Kasumi-1 (cell line): ENCODE measurements at places on chromosomes 7 and 10.
A peak's percentile ranks its signal among the peaks of the same experiment; 100 is the strongest.

GRCh38 chr7:132614428-132615318 lies 38.4 kb upstream of the PLXNA4 start:
- DNase-seq, result peak; percentile 85

DNA sequence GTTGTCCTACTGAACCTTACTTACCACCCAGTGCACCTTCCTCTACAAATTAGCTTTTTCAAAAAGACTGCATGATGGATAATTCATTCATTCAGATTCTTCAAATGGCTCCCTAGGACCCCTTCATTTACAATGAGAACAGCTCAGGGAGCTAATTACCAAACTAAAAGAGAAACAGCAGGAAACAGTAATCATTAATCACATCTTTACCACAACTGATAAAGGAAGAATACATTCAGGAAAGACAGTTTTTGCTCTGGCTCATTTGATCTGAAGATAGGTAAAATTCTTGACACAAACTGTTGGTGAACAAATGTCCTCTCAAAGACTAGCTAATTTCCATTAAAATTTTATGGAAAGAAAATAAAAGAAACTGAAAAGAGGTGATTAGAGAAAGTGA lies 1652.7 kb upstream of the LRRTM3 start:
- no peak for DNase-seq

DNA sequence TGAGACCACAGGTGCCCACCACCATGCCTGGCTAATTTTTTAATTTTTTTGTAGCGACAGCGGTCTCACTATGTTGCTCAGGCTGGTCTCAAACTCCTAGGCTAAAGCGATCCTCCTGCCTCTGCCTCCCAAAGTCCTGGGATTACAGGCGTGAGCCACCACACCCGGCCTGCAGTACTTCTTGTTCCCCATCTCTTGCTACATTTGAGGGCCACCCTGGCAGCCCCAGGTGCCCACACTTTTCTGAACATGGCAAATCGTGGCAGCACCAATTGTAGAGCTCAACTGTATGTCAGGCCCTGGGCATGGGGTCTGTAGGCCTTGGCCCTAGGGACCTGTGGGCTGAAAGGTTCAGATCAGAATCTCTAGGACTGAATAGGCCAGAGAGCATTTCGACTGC lies 25.1 kb upstream of the LIMK1 start:
- DNase-seq, result no peak

- DNase-seq, result no peak
These were observed 1.9 kb downstream of the VWC2 start for GRCh38 chr7:49775065-49775948.

DNA sequence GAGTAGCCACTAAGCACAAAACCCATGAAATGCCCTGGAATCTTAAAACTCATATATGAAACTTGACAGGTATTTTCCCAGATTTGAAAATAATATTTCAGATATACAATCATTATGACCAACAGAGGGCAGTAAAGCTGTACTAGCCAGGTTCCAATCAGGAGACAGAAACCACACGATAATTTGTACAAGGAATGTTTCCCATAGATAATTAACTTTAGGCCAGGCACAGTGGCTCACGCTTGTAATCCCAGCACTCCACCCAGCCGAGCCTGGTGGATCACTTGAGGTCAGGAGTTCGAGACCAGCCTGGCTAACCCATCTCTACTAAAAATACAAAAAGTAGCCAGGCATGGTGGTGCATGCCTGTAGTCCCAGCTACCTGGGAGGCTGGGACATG lies 31.0 kb upstream of the NUB1 start:
- DNase-seq, result peak; percentile 38

GRCh38 chr10:28853195-28853594 lies 175.9 kb downstream of the BAMBI start:
- DNase-seq, result no peak

DNA sequence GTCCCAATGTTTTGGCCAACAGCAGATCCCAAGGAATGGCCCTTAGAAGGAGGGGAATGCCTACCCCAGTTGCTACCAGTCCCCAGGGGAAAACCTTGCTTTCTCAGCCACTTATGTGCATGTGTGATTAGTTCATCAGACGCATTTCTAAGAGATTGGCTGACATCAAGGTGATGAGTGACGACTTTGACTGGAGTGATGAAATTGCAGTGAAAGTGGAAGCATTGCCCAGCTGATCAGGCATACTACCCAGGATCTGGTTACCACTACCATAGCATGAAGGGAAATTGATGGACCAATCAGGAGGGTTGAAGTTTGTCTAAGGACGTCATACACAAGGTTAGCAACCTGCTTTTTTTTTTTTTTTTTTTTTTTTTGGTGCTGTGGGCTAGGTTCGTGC lies 90.3 kb upstream of the ELMO1 start:
- DNase-seq, result no peak

GRCh38 chr7:116862951-116863670 lies 724 bp downstream of the CAPZA2 start:
- peak; percentile 46 for DNase-seq

- DNase-seq, result no peak
These were observed 308.0 kb downstream of the EXOC4 start for GRCh38 chr7:133560900-133561299.

- no peak for DNase-seq
These were observed 506.7 kb downstream of the DNAJB6 start for GRCh38 chr7:157843336-157844140.

DNA sequence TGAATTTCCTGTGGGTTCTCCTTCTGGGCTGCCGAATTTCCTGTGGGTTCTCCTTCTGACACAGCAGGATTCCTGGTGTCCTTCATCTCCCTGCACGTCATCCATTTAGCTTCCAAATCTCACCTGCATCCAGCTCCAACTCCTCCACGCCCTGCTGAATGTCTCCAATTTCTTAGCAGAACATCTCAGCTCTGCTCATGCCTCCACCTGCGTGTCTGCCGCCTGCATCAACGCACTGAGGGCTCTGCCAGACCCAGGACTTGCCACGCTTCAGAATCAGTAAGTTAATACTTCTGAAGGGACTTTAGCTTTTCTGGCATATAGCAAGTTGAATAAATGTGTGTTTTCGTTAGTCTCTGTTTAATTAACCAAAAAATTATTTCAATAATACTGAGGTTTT lies 31.1 kb upstream of the VIPR2 start:
- DNase-seq, result no peak

DNA sequence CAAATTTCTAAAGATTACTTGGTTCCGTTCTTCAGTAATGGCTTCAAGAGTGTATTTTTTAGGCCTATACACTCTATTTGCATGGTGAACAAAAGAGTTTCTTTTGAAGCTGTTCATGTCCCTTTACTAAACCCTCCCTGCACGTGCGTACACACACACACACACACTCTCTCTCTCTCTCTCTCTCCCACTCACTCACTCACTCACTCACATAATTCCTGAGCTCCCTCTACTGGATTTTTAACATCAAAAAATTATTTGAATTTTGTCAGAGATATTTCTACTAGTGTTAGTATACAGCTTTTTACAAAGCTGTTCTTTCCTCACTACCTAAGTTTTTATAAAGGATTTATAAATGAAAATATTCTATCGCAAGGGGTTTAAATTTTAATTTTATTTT lies 85.9 kb downstream of the UBE3C start:
- peak; percentile 31 for DNase-seq

DNA sequence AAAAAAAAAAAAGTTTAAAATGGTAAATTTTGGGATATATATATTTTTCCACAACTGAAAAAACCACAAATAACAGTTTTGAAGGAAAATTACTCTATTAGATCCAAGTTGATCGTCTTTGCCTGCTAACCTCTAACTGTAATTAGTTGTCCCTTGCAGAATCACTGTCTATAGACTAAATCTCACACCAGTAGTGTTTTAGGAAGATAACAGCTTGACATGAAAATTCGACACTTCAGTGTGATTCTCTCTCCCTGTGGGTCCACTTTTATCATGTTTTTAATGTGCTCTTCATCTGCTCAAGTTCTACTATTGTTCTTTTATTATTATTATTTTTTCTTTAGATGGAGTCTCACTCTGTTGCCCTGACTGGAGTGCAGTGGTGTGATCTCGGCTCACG lies 24.5 kb upstream of the ARHGAP21 start:
- no peak for DNase-seq

DNA sequence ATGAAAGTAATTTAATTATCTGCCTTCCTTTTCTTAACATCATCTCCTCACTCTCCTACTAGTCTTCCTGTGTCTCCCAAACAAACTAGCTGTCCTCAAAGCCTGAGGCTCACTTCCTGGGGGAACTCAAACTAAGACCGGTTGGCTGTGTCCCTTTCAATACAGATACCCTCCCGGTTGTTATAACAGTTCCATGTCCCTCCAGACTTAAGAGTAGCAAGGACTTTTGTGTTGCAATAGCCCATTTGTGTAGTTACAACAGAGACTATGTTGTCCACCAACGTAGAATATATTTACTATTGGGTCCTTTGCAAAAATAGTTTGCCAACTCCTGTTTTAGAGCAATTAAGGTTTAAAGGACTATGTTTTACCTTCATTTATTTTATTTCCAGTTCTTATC lies 8.6 kb upstream of the TARP start:
- DNase-seq, result no peak

DNA sequence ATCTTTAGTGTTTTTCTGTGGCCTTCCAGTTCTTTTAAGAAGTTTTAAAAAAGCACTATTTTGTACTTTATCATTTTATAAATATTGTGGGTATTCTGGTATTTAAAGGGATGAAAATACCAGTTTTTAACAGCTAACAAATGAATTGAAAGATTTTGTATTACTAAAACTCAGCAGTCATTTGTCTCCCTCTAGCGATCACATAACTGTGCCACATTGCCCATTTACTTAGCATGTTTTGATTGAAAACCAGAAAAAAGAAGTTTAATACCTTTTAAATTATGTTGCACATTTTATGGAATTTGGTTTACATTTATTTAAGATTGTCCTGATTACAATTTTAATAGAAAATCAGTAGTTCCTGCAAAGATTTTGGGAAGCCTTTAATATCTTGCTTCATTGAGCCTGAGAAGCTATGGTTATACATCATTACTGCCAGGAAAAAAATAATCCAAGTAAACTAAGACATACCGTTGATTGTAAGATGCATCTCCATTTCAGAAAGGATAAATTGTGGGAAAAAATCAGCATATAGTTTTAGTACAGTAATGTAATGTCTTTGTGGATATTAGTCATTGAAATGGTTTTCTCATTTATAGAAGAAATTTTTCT lies 34.9 kb downstream of the TAX1BP1 start:
- peak; percentile 84 for DNase-seq

- DNase-seq, result no peak
These were observed 146.2 kb downstream of the ARHGAP22 start for GRCh38 chr10:48458662-48459048.

- DNase-seq, result peak; percentile 50
These were observed 30.3 kb downstream of the SKIDA1 start for GRCh38 chr10:21495002-21495751.

DNA sequence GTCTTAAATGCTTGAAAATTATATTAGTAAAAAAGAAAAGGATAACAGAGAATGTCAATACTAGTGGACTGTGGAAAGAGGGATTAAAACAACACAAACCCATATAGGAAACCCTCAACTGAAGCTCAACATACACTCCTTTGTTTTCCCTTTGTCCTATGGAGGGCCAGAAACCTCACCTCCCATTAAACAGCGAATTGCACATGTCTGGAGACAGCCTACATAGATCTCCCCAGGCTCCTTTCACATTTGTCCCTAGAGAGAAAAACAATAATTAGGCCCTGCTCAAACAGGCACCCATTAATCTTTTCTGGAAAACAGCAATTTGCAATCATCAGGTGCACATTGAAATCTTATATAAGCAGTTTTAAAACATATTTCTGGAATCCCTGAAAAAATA lies 87.6 kb upstream of the SEMA3D start:
- DNase-seq, result no peak

DNA sequence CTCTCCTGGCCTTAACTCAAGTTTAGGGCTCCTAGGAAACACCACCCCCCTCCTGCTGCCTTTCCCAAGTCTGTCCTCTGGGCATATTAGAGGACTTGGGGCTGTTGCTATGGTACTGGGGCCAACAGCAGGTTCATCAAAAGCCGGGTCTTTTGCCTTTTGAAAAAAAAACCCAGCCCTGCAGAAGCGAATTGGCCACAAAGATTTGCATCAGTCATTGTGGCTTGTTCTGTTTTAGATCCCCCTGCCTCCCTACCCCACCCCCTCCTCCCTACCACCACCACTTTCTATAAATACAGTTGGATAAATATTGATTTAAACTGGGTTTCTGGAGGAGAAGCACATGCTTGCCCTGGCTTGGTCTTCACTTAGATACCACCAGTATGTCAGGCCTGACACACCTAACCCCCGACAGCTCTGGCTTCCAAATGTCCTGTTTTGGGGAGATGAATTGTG lies 7.0 kb downstream of the MXI1 start:
- peak; percentile 26 for DNase-seq

DNA sequence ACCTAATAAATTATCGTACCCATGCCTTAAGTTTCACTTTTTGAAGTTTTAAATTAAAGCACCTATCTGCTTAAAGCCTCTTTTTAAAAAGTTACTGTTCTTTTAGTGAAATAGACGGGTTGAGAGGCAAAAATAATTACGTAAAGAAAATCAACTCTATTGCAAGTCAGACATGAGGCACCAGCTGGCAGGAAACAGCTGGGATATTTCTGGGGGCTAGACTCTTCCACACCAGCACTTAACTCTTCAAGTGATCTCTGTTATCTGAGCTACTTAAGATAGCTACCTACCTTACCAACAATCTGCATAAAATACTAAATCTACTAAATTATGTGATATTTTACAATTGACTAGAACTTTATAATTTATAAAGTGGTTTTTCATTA lies 35.8 kb downstream of the GBF1 start:
- peak; percentile 83 for DNase-seq

DNA sequence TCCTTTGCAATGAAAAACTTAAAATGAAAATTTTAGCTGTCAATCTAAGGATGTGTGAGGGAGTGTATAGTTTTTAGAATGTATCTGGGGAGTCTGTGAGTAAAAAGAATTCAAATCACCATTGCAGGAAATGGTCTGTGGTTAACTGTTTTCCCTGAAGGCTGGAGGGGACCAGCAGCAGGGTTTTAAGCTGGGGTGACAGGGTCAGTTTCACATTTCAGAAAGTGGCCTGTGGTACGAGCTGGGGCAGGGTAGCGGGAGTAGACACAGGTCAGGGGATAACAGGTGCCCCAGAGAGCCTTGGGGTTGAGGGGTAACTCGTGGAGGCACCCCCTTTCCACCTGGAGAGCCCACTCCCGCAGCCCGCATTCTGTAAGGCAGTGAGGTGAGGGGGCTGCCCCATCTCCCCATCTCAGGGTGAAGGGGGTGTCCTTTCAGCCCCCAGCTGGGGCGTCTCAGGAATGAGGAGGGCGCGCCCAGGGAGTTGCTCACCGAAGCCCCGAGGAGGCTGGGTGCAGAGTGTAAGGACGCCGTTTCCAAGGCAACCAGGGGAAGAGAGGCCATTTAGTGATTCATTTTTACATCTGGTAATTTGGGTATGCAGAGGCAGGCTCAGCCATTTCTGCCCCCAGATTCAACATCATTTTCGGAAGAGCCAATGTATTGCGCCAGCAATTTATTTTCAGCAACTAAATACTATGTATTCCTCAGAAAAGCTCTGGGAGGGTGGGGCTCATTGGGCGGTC lies 168.9 kb downstream of the SLIT1 start:
- peak; percentile 54 for DNase-seq

- no peak for DNase-seq
These were observed 40.9 kb upstream of the FAM20C start for GRCh38 chr7:151346-152050.

GRCh38 chr7:122132341-122132740 lies 11.7 kb downstream of the AASS start:
- no peak for DNase-seq

GRCh38 chr10:9510626-9511025 lies 1456.1 kb downstream of the GATA3 start:
- no peak for DNase-seq

- DNase-seq, result no peak
These were observed 6.1 kb upstream of the CREB5 start for GRCh38 chr7:28406192-28406591.
